NCI-H526 treated with DMSO at 0.1 percent for 48 hours (cell line): ENCODE measurements at places on chromosomes 3 and 15.

DNA sequence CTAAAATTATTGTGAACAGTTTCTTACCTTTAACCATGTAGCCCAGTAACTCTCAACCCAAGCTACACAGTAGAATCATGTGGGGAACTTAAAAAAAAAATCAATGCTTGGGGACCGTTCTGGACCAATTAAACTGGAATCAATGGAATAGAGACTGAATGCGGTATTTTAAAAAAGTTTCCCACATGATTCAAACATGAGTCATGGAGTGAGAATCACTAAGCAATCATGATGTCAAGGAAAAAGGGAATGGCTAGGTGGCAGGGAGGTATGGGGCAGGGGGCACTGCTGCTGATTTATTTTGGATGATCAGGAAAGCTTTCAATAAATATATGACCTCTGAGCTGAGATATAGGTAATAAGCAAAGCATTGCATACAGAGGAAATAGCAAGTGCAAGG, 250.5 kb upstream of the RORA start:
- no peak for DNase-seq

- DNase-seq: no peak
Observed at GRCh38 chr15:59197454-59197853, 9.2 kb upstream of the LDHAL6B start.

GRCh38 chr15:70195587-70196305, 98.0 kb upstream of the TLE3 start:
- no peak for DNase-seq

DNA sequence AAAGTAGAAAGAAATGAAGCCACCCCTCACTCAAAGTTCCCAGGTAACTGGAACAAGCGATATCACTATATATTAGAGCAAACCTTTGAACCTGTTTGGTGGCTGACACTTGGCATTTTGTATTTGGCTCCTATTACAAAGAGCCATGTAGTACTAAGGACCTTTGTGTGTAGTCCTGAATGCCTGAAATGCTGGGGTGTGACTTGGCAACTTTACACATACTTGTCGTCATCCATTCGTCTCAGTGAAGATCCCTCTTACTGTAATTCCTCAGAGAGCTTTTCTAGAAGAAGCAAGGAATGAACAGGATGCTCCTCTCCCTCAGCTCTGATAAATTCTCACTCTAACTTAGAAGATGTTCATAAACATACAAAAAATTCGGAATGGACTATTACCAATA, 216.1 kb upstream of the CDIN1 start:
- no peak for DNase-seq

GRCh38 chr15:65845826-65846519, 23.3 kb upstream of the RAB11A start:
- no peak for DNase-seq

DNA sequence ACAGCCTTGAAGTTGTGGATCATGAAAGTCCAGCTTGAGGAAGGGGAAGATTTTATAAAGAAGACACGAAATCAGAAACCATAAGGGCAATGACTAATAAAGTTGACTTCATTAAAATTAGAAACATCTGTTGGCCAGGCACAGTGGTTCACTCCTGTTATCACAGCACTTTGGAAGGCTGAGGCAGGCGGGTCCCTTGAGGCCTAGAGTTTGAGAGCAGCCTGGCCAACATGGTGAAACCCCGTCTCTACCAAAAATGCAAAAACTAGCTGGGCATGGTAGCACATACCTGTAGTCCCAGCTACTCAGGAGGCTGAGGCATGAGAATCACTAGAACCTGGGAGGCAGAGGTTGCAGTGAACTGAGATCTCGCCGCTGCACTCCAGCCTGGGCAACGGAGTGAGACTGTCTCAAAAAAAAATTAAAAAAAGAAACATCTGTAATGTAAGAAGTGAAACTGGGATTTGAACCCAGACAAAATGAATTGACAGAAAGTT, 7.9 kb upstream of the UBXN7 start:
- DNase-seq: no peak

DNA sequence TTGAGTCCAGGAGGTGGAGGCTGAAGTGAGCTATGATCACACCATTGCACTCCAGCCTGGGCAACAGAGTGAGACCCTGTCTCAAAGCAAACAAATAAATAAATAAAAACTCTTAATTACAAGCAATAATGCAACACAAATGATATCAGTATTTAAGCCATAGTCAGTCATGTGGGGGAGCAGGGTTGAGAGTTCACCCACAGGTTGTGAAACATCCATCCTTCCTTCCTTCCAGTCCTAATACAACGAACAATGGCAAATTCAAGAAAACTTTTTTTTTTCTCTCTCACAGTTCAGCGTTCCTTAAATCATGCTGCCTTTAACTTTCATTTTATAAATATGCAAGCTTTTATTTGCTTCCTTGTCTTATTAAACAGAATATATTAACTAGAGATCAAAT, 24.1 kb downstream of the ZNF592 start:
- no peak for DNase-seq

GRCh38 chr3:82143661-82144412, 382.4 kb upstream of the GBE1 start:
- no peak for DNase-seq

- DNase-seq: no peak
Observed at GRCh38 chr3:107962946-107963345, 127.9 kb downstream of the CD47 start.

GRCh38 chr3:133966954-133967353, 62.8 kb downstream of the SLCO2A1 start:
- no peak for DNase-seq

- DNase-seq: no peak
Observed at GRCh38 chr3:195068084-195069080, 202.6 kb downstream of the XXYLT1 start.

DNA sequence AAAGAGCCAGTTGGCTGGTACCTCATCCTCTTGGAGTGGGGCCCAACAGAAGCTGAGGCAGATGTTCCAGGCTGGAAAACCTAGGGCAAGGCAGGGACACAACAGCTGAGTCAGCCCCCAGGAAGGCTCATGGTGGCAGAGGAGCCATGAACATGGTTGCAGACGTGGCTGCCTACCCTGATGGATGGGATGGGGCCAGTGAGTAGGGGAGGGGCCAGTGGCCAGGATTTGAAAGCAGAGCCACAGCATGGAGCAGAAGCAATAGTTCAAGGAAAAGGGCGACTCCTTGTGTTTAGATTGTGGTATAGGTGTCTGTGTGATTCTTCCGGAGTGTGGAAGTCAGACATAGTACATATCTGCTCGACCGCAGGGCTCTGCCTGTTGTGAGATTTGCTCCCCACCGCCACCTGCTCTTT, 24.2 kb downstream of the PXYLP1 start:
- no peak for DNase-seq

DNA sequence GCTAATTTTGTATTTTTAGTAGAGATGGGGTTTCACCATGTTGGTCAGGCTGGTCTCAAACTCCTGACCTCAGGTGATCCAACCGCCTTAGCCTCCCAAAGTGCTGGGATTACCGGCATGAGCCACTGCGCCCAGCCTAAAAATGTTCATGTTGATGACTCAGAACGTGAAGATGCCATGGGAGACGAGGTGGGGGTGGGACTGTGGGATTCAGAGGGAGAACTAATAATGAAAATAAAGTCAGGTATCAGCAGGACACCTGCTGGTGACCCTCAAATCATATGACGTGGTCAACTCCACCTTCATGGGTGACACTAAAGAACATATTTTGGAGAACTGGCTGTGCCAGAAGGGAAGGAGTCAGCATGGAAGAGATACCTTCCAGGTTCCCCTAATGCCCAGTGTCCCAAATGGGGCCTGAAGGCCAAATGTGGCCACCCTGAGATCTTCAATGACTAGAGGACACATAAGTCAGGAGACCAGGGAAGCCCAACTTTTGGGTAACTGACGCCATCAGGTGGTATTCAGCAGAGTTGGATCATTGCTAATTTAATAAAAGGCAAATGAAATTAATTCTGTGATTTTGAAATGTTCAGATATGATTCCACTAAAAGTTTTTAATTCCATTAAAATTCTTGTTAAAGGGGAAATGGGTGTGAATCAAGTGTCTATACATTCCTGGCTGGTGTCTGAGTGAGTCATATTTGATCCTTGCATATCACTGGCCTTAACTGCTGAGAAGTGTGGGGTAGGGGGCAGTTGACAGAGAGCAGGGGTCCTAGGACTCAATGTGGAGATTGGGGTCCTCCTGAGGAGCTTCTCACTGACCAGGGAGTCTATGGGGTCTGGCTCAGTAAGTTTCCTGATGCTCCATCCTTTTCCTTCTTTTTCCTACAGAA, 88.6 kb upstream of the GSK3B start:
- no peak for DNase-seq

GRCh38 chr15:37105889-37106288, 5.5 kb upstream of the MEIS2 start:
- no peak for DNase-seq

GRCh38 chr15:91853948-91854638, 585 bp downstream of the SLCO3A1 start:
- peak; percentile 40 for DNase-seq

DNA sequence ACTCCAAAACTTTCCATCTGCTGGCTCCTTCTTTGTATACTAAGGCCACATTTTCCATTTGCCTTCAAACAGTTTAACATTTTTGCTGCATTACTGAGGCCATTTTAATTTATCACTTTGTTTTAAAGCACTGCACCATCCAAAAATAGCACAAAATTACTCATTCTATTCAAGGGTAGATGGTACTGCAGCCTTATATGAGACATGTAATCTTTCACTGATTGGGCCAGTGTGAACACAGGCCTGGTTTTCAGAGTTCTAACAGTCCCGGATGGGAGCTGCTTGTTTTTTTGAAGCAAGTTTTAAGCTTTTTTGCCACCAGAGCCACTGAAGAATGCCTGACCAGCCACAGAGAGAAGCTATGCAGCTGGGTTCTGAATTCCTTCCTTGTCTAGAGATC, 172.3 kb upstream of the TSC22D2 start:
- no peak for DNase-seq

- no peak for DNase-seq
Observed at GRCh38 chr3:157816296-157816695, 289.9 kb downstream of the SHOX2 start.

- no peak for DNase-seq
Observed at GRCh38 chr3:37526511-37526910, 335.2 kb upstream of the CTDSPL start.

GRCh38 chr3:114089675-114090074, 33.1 kb downstream of the QTRT2 start:
- no peak for DNase-seq

DNA sequence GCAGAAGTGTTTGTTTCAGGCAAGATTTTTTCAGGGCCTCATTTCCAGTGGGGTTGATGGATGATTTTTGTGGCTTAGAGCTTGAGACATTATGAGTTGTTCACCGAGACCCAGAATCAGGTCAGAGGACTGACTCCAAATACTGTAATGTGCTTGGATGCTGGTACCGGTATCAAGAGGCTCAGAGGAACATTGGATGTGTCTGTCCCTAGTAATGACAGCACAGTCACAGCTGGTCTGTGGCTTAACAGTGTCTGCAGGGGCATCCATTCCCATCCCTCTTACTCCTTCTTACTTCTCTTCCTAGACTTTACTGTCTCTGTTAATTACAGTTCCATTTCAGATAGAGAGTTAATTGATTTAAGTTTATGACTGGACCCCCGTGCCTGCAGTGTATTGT, 107.8 kb downstream of the PTPRG start:
- DNase-seq: no peak

DNA sequence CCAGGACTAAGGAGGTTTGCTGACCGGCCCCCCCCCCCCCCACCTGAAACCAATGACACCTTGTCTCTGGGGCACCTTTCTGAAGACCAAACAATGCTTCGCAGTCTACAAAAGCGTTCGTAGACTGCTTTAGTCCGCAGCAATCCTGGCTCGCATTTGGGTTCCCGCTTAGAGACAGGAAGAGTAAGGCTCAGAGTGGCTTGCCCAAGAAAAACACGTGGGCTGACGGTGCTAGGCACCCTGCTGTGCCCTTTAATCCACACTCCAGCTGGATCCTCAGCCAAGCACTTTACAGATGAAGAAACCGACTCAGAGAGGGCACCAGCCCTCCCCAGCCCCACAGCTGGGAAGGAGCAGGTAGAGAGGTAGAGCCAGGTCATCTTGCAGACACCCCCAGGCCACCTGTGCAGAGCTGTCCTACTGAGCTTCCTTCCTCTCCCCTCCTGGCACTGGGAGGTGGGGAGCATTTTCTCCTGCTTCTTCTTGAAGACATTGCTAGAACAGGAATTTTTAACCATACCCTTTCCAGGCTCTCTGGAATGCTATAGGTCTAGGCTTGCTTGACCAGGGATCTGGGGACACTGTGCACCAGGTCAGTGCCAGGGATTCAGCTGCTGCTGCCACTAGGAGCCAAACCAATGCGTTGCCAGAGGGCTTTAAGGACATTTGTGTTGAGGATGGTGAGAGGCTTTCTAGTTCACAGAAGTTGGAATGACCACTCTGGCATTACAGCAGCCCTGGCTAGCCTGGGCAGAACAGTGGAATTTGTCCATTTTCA, 1.0 kb upstream of the KLF15 start:
- no peak for DNase-seq

GRCh38 chr15:44183363-44183762, 11.7 kb downstream of the FRMD5 start:
- no peak for DNase-seq

GRCh38 chr3:109257269-109257668, 59.0 kb downstream of the DPPA2 start:
- DNase-seq: no peak

GRCh38 chr3:128330214-128330842, 136.4 kb downstream of the DNAJB8 start:
- no peak for DNase-seq

- DNase-seq: no peak
Observed at GRCh38 chr15:37789881-37790280, 144.6 kb upstream of the TMCO5A start.

GRCh38 chr3:53845103-53845880, 927 bp downstream of the CHDH start:
- peak; percentile 33 for DNase-seq

GRCh38 chr3:160748787-160749186, 7.2 kb upstream of the PPM1L start:
- no peak for DNase-seq

DNA sequence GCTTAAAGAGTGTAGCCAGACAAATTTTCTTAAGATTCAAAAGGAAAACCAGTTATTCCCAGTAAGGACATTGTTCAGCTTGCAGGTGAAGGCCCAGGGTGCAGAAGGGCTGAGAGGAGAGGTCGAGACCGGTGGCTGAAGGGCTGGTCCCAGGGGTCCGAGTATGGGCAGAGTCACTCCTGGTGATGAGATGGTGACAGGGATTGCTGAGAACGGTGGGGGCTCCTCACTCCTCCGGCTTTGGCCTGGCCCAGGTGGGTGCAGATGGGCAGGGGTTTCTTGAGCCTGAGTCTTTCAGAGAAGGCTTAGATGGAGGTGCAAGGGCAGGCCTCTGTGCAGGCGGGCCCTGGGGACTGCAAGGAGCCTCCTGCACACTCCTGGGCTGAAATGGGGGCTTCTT, 56.2 kb downstream of the ZNF445 start:
- DNase-seq: no peak

DNA sequence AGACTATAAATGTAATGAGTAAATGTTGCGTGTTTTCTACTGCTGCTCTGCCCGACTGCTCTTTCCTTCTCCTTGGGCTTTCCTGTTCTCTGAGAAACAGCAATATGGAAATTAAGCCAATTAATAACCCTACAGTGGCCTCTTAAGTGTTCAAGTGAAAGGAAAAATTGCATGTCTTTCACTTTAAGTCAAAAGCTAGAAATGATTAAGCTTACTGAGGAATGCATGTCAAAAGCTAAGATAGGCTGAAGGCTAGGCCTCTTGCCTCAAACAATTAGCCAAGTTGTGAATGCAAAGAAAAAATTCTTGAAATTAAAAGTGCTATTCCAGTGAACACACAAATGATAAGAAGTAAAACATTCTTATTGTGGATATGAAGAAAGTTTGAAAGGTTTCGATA, 55.0 kb downstream of the ATP2C1 start:
- no peak for DNase-seq

- no peak for DNase-seq
Observed at GRCh38 chr3:9156604-9157003, 92.8 kb downstream of the SRGAP3 start.
